ENCODE measurements at places on chromosomes 13 and 19.

DNA sequence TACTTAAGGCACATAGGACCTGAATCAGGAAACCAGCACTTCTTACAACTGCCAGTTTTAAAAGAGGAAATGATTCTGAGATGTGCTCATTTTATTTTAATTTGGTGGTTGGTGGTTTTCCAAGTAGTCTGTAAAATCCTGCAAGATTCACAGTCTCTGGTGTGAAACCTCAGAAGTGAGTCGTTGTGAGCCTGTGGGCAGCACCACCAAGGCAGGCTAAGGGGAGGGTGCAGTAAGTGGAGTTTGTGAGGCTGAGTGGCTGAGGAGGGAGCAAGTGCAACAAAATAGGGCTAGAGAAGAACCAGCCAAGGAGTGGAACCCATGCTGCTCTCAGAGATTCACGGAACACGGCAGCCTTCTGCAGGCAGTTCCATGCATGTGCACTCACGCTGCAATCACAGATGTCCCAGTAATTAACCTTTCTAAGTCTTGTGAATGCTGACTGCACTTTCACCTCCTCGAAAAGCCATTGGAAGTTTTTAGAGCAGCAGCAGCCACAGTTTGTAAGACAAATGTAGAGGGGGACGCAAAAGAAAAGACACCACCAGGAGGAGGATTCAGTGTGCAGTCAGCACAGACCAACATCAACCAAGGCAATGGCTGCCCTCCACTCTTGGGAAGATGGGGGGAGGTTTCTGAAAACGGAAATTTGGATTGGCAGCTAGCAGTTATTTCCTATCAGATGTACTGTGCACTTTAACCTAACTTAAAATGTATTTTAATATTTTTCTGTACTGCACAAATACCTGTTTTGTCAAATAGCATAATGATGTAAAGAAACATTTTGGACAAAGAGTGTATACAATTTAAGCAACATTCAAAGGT, 44.9 kb downstream of the ESD start:
- peak; percentile 9 for DNase-seq

GRCh38 chr19:6753178-6754031, 13.8 kb downstream of the SH2D3A start:
- peak; percentile 55 for DNase-seq

- DNase-seq, result no peak
These were observed 75.1 kb downstream of the SLC15A1 start for GRCh38 chr13:98677398-98677797.

DNA sequence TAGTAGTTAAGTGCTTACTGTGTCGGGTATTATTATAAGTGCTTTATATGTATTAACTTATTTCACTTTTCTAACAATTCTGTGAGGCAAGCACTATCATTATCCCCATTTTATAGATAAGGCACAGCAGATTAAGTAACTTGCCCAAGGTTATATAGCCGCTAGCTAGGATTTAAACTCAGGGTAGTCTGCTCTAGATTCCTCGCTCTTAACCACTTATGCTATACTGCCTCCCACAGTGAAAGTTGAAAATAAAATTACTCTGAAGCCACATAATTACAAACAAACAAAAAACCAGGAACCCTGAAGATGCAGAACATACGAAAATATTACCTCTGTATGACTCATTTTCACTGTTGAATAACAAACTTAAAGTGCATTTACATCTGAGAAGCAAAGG, 3.9 kb downstream of the TEX30 start:
- DNase-seq, result no peak

GRCh38 chr19:49830766-49831165, 12.7 kb downstream of the MED25 start:
- DNase-seq, result no peak

DNA sequence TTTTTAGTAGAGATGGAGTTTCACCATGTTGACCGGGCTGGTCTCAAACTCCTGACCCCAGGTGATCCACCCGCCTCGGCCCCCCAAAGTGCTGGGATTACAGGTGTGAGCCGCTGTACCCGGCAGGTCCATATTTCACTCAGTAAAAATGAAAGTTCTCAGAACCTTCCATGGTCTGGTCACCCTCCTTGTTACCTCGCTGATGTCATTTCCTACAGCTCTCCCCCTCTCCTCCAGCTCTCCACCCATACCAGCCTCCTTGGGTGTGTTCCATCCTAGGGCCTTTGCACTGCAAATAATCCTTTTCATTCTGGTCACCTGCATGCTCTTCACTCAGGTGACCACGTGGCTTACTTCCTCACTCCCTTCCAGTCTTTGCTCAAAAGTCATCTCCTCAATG, 78.2 kb upstream of the TNFSF11 start:
- no peak for DNase-seq

- no peak for DNase-seq
These were observed 13.2 kb upstream of the URI1 start for GRCh38 chr19:29928831-29929230.

DNA sequence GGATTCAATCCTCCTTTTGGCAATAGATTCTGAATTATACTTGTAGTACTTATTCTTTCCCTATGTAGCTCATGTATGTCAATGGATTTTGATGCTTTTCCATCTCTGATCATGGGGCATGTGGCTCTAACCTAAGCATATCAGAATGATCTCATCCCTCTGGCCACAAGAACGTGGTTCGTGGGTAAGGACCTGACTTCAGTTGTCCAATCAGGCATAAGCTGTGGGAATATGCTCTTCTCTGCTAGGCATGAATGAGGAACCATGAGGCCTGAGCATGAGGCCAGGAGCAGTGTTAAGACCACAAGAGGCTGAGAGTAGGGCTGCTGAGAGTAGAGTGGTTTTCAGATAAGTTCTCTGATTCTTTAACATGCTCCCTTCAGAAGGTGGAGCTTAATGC, 292.4 kb upstream of the TSHZ3 start:
- no peak for DNase-seq

DNA sequence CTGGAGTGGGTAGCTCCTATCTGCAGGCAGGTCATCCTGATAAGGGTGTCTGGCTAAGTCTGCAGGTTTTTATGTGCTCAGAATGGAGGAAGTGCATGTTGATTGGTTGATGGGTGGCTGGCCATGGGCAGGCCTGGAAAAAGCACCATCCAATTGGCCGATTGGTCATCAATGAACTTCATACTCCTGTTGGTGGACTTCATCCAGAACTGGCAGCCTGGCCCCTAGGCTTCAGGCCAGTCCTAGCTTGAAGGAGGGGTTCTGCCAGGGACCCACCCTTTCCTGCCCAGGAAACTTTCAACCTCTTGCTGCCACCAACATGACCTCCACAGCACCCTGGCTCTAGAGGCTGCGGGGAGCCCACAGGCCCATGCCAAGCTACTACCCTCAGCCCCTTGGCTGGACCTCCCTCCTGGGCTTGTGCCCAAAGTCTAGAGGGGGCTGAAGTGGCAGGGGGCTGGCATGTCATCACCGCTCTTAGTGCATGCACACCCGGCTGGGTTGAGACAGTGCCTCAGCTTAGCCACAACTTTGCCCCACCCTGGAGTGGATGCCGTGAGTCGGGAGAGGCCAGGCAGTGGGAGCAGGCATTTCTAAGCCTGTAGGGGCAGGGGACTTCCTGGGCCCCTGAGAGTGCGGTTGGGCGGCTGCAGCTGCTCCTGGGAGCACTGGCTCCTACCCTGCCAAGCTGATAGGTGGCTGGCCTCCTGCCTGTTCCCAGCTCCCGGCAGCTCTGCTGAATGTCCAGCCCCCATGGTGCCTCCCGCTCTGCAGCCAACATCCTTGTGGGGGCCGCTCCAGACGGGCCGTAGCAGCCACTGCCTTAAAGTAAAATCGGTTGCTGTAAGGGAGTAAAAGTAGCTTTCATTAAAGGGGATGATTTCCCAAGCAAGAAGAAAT, 13.2 kb downstream of the DNAJC15 start:
- no peak for DNase-seq

DNA sequence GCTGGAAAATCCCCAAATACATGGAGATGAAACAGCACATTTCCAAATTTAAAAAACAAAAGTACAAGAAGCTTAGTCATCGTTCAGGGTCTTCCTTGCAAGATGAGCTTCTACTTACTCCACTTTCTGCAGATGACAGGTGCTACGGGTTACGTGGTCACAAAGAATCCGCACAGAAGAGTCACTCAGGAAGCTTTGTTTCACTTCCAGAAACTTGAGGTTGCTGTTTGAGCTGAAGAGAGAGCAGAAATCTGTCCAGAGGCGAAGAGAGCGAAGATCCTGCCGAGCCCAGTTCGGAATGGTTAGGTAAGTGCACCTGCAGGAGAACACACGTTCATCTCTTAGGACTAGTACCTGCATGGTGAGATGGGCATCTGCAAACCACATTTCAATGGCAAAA, 9.4 kb downstream of the NLRP7 start:
- DNase-seq, result no peak

- no peak for DNase-seq
These were observed 335.1 kb downstream of the GPC6 start for GRCh38 chr13:93561576-93562225.

- DNase-seq, result no peak
These were observed 19.7 kb upstream of the PLPP2 start for GRCh38 chr19:310781-311496.

DNA sequence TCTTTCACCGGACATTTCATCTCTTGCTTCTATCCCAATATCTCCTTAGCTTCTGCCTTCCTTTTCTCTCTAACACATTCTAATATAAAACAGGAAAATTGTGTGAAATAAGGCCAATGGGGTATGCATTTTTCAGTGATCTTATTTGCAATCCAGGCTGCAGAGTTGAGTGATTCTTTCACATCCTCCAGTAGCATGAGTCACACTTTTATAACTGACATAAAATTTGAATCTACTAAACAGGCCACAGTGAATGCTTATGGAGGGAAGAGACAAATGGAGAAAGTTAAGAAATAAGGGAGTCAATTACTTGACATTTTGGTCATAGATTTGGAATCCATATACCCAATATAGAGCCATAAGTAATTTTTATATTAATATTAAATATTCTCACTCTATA, 1037.0 kb upstream of the SPRY2 start:
- no peak for DNase-seq

DNA sequence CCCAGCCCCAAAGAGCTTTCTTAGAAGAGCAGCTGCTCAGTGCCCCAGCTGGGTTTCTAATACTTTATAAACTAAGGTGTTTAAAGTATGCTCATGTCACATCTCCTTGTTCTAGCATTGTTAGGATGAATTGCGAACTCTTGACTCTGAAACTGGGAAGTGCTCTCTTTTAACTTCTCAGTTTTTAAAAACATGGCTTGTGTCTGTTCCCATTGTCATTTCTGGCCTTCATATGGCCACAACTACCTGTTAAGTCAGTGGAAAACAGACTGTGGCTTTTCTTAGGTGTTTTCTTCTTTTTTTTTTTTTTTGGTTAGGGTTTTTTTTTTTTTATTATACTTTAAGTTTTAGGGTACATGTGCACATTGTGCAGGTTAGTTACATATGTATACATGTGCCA, 164.7 kb downstream of the KCNRG start:
- DNase-seq, result no peak

DNA sequence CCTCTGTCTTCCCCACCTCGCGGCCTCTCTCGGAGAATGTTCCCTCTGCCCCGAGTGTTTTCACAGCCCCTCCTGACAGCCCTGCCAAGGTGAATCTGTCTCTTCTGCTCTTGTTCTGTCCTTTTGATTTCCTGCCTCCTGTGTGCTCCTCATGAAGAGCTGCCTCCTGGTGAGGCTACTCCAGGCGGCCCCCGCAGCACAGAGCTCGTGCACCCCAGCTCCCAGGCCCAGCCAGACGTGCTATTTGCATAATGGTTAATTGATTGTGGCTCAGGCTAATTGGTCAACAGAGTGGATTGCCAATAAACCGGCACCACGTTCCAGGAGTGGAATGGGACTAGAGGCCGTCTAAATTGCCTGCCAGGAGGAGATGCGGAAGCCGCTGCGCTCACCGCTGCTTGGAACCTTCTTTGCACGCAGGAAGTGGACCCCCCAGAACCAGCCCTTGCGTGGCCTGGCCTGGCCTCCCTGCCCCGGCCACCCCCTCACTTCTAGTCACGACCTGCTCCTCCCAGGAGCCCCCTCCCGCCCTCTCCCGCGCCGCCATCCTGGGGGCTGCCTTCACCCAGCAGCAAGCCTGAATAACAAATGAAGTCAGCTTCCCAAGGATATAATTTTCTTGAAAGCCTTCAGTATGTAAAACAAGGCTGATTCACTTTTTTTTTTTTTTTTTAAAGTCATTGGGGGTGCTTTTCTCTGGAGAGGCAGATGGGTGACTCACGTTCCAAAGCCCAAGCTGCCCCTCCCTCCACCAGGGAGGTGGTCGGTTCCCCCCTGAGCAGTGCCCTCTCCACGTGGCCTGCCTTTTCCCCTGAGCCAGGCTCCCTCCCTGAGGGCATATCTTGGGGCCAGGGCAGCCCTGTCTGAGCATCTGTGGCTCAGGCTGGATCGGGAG, 144.0 kb downstream of the KDM4B start:
- no peak for DNase-seq

DNA sequence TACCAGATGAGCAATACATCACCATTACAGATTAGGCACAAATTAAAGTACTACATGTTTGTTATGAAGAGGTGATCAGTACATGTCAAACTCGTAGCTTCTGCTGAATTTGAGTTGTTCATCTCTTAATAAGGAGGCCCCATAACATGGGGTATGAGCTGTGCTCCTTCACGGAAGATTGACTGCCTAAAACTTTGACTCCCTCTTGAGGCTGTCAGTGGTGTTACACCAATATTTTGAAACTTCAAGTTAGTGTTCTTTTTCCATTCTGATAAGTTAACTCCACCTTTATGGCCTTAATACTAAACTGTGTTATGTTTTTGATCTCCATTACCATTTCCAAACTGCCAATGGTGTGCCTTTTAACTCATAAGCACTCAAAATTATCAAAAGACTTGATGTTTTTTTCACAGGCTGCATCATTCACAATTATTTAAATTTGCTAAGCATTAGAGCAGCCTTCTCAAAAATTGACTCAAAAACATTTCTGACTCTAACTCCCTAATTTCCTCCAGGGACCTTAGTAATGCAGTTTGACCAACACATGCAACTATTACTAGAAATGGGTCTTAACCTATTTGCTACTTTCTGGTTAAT, 1591.5 kb downstream of the PCDH9 start:
- no peak for DNase-seq

DNA sequence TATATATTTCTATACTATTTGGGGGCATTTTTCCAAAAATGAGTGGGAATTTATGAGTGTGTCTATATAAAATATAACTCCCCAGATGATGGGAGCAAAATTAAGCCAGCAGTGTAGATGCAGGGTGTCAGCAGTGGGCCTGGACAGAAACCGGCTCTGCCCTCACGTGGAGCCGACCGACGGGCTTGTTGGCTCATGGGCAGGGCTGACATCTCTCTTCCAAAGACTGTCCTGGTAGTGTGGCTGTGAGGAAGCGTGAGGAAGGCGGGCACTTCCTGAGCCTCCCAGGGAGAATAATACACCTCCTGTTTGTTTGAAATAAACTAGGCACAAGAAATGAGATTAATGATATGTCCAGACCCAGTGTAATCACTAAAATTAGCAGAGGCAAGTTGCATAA, 206.5 kb downstream of the TEX29 start:
- DNase-seq, result no peak

GRCh38 chr13:110317093-110317492, 10.0 kb downstream of the COL4A2 start:
- no peak for DNase-seq

Measured in stimulated activated CD8-positive, alpha-beta memory T cell treated with anti-CD3 and anti-CD28 coated beads, Interleukin-2, amount 100 ng/mL, for 1 hour (primary cell).